ENCODE measurements at places on chromosomes 4 and X.

GRCh38 chr4:79211490-79211889 lies 114.4 kb downstream of the NAA11 start:
- DNase-seq = no peak

DNA sequence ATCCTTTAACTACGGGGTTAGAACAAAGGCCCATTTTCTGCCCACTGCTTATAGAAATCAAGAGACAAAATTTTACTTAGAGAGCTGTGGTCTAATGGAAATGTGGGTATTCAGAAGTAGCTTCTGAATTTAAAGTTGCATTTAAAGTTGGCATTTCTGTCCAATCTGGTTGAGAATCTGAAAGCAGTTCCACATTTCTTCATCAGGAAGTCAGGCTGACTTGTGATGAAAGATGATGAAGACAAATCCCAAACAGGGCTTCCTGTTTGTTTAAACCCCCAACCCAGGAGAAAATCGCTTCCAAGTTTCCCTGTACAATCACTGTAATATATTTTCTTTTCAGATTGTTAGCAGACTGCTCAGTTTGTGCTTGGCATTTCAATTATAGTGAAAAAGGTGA lies 345.3 kb downstream of the SPRY1 start:
- DNase-seq = no peak

DNA sequence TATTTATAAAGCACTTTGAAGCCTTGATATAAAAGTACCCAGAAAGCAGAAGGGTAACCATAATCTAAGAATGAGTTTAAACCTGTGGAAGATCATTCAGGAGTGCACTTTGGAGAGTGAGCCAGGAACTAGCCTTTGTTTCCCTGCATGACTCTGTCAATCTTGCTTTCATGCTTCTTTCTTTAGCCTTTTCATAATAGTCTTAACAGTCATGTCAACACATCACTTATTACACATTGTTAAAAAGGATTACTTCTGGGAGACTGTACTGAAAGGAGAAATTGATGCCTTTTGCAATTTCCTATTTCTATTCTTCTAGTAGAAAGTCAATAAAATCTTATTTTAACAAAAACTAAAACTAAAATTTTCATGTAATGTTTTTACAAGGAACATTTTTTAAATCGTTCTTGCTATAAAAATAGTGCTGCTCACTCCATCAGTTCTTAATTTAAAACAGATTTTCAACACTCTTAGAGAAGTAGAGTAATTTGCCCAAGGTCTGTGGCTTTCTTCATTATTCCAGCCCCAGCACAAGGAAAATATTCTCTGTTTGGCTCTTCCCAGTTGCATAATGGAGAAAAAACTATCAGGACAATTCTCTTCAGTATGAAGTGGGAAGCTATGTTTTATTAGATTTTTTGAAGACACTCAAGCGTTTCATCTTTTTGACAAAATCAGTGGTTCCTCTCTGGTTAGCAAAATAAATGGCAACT lies 35.4 kb upstream of the SPP1 start:
- no peak for DNase-seq

DNA sequence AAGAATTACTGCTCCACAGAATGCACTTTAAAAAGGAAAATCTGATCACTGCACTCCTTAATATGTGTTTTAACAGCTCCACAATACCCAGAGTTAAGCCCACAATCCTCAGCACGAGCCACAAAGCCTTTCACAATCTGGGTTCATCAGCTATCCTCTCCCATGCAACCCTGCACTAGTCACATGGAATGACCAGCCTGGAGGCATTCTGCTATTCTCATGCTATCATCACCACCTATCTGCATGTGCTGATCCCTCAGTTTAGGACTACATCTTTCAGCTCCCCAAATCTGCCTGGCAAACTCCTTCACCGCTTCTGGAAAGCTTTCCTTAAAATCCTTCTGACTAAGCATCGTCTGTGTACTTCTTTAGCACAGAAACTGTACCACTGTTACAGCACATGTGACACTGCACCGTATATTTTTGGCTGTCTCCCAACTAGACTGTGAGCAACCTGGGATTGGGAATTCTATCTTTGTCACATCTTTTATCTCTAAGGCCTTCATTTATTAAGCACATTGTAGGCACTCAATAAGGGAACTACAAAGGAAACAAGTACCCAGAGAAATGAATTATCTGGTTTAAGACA lies 18.3 kb upstream of the EIF1AX start:
- no peak for DNase-seq

- no peak for DNase-seq
These were observed 410.7 kb downstream of the CENPC start for GRCh38 chr4:67134616-67135015.

GRCh38 chr4:113821856-113822255 lies 60.3 kb upstream of the CAMK2D start:
- DNase-seq = no peak

GRCh38 chrX:44227991-44228390 lies 115.5 kb downstream of the EFHC2 start:
- no peak for DNase-seq

GRCh38 chr4:76188557-76188956 lies 25.1 kb downstream of the SCARB2 start:
- DNase-seq = no peak

DNA sequence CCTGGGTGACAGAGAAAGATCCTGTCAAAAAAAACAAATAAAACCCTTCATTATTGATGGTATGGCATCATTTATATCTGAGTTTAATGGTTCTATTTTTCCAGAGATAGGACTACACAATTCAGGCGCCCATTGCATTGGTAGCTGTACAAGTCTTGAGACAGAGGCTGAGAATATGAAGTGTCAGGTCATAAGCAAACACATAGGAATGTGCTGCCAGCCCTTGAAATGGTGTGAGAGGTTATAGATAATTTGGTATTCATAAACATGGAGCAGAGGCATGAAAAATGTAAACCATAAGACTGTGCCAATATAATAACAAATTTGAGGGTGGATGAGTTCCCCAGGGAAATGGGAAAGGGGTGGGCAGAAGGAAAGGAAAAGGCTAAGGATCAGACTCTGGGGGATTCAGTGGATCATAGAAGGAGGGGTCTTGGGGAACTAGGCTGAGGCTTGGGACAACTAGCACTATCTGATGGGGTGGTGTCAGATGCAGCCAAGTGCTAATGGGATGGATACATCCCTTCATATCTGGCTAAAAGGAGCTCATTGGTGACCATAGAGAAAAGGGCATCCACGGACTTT lies 50.8 kb downstream of the MAOA start:
- no peak for DNase-seq

GRCh38 chr4:38728631-38729141 lies 54.1 kb downstream of the TLR10 start:
- DNase-seq = no peak

GRCh38 chr4:89172865-89173264 lies 61.5 kb downstream of the TIGD2 start:
- DNase-seq = no peak

- no peak for DNase-seq
These were observed 591.4 kb upstream of the PCDH10 start for GRCh38 chr4:132557660-132558059.

GRCh38 chr4:126738527-126738923 lies 894.2 kb upstream of the INTU start:
- DNase-seq = no peak

DNA sequence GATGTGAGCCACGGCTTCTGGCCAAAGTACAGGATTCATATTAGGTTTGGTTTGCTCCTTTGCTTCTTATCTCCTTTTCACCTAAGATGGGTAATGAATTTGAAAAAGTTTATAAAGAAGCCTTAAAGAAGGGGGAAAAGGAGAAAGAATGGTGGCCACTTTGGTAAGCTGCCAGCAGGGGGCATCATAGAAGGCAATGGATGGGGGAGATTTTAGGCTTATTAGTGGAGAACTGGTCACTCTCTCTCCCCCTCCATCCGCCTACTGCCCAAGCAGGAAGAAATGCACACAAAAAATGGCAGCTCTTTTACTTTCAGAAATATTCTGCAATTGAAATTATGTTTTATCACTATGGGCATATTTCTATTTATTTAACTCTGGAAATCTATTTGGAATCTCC lies 32.0 kb downstream of the SPARCL1 start:
- no peak for DNase-seq

DNA sequence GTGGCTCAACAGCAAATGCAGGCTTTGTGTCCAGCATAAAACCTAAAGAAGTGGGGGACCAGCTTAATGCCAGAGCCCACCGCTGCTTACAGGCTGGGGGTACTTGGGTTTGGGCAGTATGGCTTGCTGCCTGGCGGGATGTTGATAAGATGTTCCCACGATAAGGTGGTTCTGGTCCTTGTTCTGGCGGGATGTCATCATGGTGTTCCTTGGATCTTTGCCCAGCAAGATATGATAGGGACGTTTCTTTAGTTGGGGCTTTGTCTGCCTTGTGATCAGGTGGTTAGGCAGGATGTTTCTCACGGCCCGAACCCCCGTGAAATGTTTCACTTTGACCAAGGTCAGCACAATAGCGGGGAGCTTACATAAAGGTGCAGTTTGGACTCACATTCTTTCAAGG lies 35.3 kb downstream of the PNPLA4 start:
- no peak for DNase-seq

DNA sequence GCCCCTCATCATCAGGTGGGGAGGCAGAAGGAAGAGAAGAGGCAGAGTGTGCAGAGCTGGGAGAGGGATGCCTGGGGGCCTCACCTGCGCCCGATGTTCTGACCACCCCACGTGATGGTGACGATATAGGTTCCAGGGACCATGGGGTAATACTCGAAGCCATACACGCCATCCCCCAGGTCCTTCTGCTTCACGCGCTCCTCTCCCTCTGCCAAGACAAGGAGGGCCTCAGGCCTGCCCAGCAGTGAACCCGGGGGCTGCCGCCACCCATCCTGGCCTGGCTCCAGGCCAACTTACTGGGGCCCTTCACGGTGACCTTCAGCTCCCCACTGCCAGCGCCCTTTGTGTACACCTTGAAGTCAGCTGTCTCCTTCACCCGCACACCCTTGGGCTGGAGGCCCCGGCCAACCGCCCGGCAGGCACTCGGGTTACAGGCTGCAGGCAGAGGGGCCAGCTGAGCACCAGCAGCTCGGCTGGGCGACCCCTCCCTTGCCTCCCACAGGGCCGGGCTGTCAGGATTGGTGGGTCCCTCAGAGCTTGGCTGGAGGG lies 9.3 kb downstream of the FLNA start:
- no peak for DNase-seq
